ENCODE measurements at places on chromosomes 3 and 15.

DNA sequence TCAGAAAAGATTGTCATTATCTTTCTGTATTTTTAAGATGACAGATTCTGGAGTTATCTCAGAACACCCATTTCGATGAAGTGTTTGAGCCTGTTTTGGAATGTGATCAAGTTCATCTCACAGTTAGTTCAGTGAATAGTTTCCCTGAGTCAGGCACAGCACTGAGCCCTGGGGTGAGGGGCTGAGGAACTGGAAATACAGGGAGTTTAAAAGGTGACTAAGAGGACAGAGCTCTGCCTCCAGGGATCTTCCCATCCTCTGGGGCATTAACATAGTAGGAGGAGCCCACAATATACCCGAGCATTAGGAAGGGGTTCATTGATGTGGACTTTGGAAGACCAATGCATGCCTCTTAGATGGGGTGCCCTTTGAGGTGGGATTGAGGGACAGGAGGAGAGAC lies 355.1 kb downstream of the CLSTN2 start:
- DNase-seq, result no peak

- no peak for DNase-seq
These were observed 117.2 kb upstream of the LRRC3B start for GRCh38 chr3:26505399-26505798.

DNA sequence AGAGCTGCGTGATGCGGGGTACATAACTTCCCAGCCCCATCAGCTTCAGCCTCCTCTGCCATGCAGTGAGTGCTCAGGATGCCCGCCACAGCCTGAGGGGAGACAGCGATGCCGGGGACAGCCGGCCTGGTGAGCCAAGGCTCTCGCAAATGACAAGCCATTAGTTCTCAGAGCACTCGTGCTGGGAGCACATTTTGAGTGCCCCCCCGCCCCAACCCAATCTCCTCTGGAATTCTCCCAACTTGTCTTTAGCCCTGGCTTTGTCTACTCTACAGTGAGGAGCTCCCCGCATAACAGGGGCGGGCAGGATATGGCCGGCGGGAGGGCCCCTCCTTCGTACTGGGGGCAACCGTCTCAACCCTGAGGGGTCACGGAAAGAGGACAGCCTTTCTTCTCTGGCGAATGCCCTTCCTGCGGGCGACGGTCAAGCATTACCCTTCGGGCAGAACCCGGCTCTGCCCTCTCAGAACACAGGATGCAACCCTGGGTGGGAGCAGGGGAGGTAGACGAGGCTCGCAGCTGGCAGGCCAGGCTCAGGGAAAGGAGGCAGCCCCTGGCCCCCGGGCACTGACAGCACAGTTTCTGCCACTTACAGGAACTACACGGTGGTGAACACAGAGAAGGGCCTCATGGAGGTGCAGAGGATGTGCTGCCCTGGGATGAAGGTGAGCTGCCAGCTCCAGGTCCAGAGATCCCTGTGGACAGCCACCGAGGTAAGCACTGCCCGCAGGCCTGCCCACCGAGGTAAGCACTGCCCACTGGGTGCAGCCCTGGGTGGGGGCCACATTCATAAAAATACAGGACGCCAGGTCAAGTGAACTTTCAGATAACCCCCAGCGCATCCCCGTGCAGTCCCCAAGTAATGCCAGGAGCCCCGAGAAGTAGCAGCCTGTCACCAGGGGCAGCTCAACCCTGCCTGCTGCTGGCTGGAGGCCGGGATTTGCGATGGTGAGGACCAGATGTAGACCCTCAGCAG lies 141.7 kb downstream of the LRRK1 start:
- no peak for DNase-seq

DNA sequence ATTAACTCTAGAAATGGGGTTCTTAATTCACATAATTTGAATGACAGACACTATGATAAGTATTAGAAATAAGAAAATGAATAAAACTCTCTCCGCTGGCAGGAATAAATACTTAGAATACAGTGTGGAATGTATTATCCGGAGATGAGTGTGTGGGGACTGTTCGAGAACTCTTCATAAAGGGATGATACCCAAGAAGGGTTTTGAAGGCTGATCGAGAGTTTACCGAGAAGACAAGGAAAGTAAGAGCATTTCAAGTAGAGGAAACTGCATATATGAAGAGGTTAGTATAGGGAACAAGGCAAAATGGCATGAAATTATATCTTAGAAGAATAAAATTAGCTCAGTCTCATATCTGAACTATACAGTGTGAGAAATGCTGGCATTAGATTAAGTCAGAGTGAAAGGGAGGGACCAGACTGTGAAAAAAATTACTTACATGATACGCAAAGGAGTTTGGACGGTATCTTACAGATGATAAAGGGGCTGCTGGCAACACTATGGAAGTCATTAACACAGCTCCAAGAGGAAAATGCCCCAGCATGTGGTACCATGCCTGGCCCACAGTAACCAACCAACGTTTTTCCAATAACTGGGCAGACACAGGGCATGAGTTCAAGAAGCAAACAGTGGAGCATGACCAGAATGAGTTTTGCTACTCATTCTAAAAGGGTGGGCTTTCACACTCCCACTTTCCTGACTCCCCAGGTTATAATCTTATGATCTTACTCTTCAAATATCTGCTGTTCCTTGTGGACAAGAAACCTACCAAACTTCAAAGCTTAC lies 6.5 kb downstream of the DCBLD2 start:
- DNase-seq, result no peak

GRCh38 chr3:121063628-121064027 lies 155.6 kb downstream of the STXBP5L start:
- no peak for DNase-seq

DNA sequence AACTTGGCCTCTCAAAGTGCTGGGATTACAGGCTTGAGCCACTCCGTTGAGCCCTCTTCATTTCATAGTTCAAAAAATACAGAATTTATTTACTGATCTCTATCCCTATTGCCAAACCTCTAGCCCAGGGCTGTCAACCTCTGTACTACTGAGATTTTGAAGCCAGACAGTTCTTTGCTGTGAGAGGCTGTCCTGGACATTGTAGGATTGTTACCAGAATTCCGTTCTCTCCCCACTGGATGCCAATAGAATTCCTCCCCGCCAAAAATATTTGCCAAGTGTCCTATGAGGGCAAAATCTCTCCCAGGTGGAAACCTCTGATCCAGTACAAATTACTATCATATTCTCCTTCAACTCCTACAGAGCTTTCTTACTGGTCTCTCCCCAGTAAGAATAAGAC lies 29.6 kb upstream of the ADAMTS9 start:
- DNase-seq, result no peak

GRCh38 chr15:93043621-93044300 lies 45.2 kb downstream of the RGMA start:
- DNase-seq, result no peak

DNA sequence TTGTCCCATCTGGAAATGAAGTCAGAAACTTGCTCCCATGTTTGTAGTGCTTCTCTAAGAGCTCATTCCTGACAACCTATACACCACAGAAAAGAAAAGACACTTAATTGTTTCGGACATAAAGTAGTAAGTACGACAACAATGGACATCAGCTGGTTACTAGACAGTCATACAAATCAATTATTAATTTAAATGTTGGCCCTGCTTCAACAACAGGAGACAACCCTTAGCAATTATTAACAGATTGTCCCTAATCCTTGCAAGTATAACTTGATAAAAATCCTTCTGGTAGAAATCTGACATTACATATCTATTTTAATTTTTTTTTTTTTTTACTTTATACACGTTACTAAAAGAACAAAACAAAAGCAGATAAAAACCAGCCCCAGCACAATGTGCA lies 29.8 kb downstream of the ERICH6 start:
- no peak for DNase-seq

DNA sequence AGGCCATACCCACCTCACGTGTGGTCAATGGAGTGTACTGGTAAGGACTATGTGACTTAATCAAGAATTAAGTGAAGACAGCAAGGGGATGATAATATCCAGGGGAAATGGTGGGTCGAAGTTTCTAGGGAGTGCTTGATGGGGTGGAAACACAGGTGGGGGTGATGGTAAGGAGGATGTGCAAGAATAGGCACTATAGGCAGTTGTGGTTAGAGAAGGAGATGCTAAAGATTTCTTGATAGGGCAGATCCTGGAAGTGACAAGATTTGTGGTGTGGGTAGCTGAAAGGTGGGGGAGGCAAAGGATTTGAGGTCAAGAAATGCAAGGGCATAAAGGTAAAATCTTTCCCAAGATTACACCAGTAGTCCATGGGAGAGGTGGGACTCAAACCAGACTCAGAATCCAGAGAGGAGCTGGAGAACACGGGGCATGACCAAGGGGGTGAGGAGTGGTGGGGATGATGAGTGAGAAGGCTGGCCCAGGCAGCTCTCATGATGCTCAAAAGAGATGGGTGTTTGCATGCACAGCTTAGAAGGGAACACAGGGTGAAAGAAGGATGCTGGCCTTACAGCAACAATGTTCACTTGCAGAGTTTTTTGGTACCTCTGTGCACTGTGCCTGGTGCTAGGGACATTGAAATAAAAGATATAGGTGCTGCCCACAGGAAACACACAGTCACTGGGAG lies 78.4 kb downstream of the CCR1 start:
- DNase-seq, result peak; percentile 75

- DNase-seq, result no peak
These were observed 55.0 kb upstream of the NR2E3 start for GRCh38 chr15:71755092-71755970.

- no peak for DNase-seq
These were observed 189.9 kb downstream of the TCF12 start for GRCh38 chr15:57108296-57108695.

DNA sequence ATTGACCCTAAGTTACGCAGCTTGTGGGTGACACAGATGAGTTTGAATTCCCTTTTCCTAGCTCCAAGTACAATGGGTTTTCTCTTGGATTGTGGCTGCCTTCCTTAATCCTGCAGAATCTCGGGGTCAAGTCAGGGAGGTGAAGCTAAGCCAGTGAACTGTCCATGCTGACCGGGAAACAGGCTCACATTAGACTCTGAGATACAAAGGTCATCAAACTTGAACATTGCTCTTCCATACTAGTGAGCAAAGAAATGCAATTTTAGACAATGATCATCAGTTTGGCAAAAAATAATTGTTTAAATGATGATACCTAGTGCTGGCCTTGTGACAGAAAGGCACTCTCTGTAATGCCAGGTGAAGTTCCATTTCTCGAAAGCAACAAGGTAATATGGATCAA lies 31.6 kb downstream of the SLC6A1 start:
- DNase-seq, result no peak

DNA sequence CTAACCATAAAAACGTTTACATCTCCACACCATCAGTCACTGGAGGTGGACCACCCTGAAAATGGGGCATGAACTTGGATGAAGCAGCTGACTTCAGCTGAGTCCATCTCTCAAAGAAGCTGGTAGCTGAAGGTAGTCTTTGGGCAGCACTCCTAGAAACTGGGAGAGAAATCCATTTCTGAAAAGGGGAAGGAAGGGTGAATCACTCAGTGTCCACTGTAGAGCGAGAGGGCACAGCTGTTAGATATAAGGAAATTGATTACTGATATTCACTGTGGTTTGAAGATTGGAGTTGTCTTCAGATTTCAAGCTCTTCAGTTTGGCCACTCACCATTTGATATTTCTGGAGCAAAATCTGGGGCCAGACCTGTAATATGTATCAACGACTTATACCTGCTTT lies 499.0 kb upstream of the UBE2E2 start:
- DNase-seq, result no peak

DNA sequence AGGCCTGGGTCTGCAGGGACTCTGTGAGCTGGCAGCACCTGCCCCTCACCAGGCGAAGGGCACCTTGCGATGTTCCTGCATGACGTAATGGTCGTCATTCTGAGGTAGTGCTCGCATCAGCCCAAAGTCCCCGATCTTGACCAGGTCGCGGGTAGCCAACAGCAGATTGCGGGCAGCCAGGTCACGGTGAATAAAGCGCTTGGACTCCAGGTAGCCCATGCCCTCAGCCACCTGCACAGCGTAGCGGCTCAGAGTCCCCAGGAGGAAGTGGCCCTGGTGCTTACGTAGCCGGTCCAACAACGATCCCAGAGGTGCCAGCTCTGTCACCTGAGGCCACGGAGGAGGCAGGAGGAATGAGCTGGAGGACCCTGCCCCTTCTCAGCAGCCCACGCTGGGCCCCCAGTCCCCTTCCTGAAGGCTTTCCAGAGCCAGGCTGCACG lies 26.3 kb downstream of the TNK2 start:
- DNase-seq, result no peak

DNA sequence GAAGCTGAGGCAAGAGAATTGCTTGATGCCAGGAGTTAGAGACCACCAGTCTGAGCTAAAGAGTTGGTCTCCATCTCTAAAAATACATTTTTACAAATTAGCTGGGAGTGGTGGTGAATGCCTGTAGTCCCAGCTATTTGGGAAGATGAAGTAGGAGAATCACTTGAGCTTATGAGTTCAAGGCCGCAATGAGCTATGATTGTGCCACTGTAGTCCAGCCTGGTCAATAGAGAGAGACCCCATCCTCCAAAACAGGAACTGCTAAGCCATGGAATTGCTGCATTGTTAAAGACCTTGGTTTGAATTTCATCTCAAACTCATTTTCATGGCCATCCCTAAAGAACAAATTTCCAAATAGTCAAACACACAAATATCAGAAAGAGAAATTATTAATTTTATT lies 113.9 kb upstream of the AGTR1 start:
- no peak for DNase-seq

DNA sequence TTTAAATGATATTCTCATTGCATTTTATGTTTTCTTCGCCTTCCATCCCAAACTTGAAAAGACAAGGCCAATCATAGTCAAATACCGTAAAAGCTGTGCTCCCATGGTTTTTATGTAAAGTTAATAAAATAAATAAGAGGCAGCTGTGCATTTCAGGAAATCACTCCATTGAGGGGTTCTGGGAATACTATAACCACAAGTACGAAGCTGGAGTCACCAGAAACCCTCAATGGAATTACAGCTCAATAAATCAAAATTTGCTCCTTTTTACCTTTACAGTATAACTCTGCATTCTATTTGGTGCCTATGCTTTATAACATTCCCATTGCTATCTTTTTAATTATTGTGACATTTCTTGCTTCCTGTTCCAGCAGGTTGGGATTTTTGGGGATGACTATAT lies 77.2 kb downstream of the C3orf38 start:
- DNase-seq, result no peak

DNA sequence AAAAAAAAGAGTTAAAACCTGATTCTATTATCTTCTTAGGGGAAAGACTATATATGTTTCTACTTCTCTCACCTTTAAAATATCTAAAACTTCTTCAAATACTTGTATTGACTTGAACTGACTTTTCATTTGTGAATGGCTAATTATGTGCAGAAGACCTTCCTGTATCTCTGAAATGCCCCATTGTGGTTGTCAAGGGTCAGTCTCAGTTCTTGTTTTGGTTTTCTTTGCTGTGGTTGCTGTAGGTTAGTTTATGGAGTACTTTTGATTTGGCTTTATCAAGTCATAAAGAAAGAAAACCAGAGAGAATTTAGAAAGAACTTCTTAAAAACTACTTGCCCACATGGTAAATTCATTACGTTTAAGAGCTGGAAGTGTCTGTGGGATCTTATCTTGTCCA lies 345.3 kb upstream of the POU1F1 start:
- no peak for DNase-seq

DNA sequence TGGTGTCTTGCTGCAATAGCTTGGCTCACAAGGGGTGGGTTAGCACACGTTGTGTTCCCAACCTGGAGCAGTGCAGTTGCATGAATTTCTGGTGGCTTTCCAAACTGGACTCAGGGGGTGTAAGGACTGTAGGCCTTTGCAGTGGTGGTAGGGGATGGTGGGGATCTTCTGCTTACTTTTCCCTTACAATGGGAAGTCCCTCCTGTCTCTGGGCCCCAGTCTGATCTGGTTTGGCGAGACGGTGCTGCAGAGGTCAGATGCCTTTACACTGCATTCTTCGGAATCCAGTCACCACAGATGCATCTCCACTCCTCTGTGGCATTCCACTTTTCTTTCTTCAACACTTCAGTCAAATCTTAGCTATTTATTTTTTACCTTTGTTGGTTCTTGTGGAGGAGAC lies 132.1 kb downstream of the DOCK3 start:
- DNase-seq, result no peak

- DNase-seq, result no peak
These were observed 122.2 kb upstream of the C2CD4B start for GRCh38 chr15:62287066-62287857.
